ENCODE measurements at places on chromosomes 2 and 18.

GRCh38 chr2:73868204-73868978 is 24.4 kb upstream of the ACTG2 start:
- no peak for DNase-seq

DNA sequence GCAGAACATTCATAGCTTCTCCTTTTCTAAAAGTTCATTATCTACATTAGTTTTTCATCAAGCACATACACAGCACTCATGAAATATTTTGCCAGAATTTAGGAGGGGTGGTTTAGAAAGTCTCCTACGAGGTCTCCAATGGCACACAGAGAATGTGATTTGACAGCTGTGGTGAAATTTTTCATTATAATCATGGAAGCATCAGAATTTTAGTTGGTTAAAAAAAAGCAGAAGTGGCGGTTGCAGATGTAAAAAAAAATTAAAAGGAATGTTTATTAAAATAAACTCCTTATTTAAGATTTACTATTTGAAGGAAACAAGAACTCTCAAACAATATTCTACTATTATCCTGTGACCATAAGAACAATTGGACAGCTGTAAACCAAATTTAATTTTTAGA is 10.8 kb upstream of the RHBDD1 start:
- no peak for DNase-seq

GRCh38 chr18:43650426-43650825 is 373.1 kb upstream of the SYT4 start:
- DNase-seq: no peak

GRCh38 chr2:237665713-237666143 is 38.3 kb downstream of the LRRFIP1 start:
- no peak for DNase-seq

- DNase-seq: no peak
These were observed 21.3 kb upstream of the AFTPH start for GRCh38 chr2:64502860-64503259.

DNA sequence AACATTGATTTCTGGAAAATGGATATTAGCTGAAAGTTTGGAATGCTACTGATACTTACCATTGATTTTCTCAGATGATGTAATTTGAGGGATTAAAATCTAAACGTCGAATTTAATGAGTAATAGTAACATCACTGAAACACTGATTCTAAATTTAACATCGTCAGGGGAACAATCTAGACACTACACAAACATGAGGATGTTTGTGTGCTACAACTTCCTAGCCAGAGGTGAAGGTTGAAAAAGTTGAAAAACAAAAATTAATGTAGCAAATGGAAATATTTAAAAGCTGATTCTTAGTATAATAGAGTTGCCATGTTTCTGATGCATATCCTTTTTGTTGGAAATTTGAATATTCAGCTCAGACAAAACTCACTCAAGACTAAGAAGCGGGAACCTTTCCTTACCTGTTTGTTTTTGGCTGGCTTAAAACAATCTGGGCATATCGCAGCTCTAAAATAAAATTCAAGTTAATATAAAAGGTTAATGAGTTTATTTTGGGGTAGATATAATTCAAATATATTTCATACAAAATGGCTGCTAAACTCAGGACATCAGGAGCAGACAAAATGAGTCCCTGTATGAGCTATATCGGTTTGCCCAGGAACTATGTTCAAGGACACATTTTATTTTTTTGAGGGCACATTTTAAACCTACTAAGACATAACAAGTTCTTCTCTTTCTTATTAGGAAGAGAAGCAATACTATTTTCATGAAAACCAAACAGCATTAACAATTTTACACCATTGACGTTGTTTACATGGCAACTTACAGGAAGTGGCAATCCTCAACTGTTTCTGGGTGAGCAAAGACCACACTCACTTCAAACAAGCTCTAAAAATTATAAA is 52.6 kb upstream of the PEX13 start:
- DNase-seq: no peak

- DNase-seq: peak; percentile 76
These were observed 9.4 kb upstream of the MOB1A start for GRCh38 chr2:74188018-74188601.

- DNase-seq: no peak
These were observed 265.1 kb downstream of the NCKAP5 start for GRCh38 chr2:133303150-133303549.

DNA sequence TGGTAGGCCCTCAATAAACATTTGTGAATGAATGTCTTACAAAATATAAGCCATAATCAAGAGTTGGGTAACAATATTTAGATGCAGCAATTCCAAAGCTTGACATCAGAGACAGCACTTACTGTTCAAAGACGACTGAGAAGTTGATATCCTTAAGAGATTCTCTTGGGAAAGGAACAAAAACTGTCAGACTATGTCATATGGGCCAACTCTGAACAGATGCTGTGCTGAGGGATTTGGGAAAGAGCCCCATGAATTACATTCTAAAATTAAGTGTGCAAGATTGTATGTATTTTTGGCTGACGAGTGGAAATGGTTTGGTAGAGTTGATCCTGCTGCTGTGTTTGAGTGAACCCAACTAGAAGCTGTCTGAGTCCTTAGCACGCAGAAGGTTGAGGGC is 250.7 kb upstream of the LINC00305 start:
- DNase-seq: no peak

DNA sequence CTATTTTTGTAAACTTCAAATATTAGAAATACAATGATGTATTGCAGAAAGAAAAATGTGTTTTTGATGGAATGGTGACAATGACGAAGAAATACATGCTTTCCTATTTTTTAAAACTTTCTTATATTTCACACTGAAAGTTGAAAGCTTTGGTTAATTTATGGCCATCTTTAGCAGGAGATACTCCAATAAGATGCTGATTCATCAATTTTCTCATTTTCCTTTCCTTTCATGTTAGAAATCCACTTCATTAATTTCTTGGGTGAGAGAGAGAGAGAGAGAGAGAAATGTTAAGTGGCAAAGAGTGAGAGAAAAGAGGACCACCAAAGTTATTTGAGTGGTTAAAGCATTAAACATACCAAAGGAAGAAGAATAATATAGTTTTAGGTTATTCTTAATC is 28.6 kb upstream of the MAP2 start:
- DNase-seq: no peak

- DNase-seq: no peak
These were observed 68.1 kb upstream of the TCF7L1 start for GRCh38 chr2:85064927-85065577.

GRCh38 chr18:24923138-24923537 is 428.8 kb downstream of the ZNF521 start:
- DNase-seq: no peak

DNA sequence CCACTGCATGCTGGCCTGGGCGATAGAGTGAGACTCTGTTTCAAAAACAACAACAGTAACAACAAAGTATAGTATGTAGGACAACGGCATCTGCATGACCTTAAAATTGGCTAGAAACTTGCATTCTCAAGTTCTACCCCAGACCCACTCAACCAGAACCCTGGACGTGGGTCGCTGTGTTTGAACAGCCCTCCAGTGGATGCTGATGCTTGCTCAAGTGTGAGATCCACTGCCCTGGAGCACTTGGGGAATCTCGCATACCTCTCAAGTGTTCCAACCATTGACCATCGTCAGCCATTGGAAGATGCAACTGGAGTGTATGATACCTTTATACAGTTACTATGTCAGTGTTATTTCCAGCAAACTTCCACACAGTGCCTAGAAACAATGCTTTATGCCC is 435.9 kb downstream of the DCDC2C start:
- DNase-seq: no peak

GRCh38 chr18:48781163-48781987 is 169.4 kb downstream of the SMAD7 start:
- DNase-seq: peak; percentile 96

- DNase-seq: no peak
These were observed 1583.4 kb upstream of the PIK3C3 start for GRCh38 chr18:40371673-40372072.

- DNase-seq: no peak
These were observed 419.1 kb downstream of the PARD3B start for GRCh38 chr2:204964414-204964813.

DNA sequence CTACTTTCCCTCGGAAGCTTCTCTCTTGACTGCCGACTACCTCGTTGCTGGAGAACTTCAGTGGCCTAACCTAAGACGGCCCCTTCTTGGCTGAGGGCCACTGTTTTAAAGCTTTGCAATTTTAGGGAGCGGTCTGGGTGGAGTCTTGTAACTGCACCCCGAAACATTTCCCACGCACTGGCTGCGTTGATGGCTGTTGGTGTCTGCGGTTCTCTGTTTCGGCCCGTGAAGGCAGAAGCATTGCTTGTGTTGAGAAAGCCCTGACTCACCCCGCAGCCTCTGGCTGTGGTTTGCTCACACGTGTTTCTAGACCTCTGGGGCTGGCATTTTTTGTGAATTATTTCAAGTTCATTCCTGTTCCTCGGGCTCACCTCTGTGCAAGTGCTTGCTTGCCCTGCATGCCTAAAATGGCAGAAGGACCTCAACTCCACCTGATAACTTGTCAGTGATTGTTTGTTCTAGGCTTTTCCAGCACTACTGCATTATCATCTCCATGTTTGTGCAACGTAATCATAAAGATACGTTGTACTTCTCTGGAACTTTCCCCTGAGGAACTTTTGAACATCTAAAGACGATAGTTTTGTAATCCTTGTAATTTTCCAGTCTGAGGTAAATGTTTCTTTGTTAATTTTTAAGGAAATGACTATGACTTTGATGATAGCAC is 94.2 kb upstream of the DLX2 start:
- no peak for DNase-seq

- no peak for DNase-seq
These were observed 196.9 kb downstream of the INO80D start for GRCh38 chr2:205889114-205889513.

- DNase-seq: no peak
These were observed 24.4 kb downstream of the ZNF892 start for GRCh38 chr2:95231723-95232122.

DNA sequence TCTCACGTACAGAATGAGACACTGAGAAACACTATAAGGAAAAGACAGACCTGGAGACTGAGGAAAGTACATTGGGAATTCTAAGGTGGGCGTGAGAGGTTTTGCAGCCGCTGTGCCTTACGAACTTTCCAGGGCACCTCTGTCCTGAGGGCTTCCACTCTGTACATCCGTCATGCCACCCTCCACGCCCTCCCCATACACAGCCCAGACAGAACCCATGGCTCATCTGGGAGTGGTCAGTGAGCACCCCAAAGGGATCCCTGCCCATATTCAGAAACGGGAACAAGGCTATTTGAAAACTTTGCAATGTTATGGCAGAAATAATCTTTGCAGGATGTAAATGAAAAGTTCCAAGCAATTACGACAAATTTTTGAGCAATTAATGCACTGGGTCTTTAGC is 95.4 kb upstream of the ZNF532 start:
- no peak for DNase-seq

- DNase-seq: peak; percentile 66
These were observed 2.7 kb downstream of the EHD3 start for GRCh38 chr2:31236433-31237205.

DNA sequence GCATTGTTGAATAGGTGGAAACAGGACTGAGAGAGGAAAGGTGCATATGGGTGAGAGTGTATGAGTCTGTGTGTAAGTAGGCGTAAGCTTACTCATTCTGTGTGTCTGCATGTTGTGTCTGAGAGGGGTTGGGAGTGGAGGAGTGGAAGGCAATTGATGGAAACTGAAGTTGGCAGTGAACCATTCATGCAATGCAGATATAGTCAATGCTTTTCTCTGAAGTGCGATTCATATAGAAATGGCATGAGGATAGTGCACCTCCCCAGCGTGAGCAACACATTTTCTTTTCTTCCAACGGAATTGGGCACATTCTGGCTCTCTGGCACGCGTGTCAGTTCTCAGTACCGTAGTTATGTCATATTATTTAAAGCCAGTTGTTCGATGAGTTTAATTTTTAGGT is 250.5 kb downstream of the NYAP2 start:
- DNase-seq: no peak

DNA sequence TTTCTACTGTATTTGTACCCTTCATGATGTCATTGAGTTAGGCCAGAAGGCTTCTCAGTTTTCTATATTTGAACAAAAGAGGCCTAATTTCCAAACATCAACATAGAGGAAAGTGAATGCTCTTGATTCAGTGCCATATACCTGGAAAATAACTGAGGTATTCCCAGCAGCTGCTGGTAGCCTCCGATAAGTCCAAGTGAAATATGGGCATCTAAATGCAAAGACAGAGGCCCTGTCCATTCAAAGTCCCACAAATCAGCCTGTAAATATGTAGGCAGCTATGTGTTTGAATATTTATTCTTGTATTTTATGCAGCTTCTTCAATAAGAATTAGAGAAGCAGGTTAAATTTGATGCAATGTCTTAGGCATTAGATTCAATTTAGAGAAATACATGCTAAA is 89.5 kb upstream of the DPP10 start:
- DNase-seq: no peak

DNA sequence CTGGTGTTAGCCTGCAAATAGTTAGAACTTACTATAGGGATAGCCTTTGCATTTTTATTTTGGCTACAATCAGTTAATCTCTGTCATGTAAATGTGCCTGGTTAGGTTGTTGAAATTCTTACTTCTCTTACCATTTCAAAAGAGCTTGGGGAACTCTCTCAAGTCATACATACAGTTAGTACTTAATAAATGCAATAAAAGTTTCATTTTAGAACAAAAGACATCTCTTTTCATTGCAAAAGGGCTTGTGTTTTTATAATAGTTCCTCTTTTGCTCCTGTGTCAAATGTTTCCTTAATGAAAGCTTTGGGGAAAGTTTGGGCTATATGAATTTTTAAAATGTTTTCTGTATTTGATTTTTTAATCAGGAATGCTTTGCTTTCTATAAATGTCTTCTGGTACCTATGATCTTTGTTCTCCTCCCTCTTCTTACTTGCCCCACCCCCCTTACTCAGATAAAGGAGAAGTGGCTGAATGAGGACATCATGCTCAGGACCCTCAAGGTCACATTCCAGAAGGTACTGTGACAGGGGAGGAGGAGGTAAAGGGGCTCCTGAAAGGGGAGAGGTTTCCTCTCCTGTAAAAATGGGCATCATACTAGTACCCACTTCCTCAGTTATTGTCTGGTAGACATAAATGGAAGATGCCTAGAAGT is 13.6 kb downstream of the PTPN18 start:
- no peak for DNase-seq

- DNase-seq: no peak
These were observed 175.2 kb downstream of the TGIF1 start for GRCh38 chr18:3624935-3625741.

GRCh38 chr2:10285556-10286198 is 17.0 kb upstream of the HPCAL1 start:
- peak; percentile 90 for DNase-seq

DNA sequence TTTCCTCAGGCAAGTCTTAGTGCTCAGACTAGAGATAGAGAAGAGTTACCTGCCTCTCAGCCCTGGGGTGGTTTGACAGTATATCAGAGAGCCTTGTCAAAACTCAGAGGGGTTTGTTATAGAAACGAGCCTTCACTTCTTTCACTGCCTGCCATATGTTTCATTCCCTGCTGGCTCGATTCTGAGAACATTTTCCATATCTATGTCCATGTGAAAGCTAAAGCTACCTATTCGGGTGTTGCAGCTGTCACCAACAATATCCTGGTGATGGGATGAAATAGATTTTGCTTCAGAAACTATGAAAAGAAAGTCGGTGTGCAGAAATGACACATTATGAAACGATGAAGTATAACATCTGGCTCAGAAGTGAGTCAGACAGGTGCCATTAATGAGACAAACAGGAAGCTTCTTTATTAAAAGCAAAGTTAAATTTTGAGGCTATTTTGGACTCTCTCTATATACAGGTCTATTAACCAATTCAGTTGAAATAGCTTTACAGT is 56.1 kb upstream of the TANK start:
- DNase-seq: no peak
